Thoracic aorta (tissue), 2 donors: ENCODE measurements at places on chromosomes 2 and 18. TPM values are rescaled to one million over a fixed set of nuclear protein-coding genes. Genes with fewer than 3 reads are reported as not detected.

GRCh38 chr18:9738266-9738969, 30.3 kb downstream of the RAB31 start:
- no peak for DNase-seq

CEBPZOS gene
- total RNA-seq: 25.5 TPM

DDX18 gene
- total RNA-seq: 46.4 TPM

TMEM182 gene
- total RNA-seq: 3.1 TPM

CASP10 gene
- 10.3 TPM for total RNA-seq

- no peak for DNase-seq
Observed at GRCh38 chr2:216624251-216624650, 9.0 kb upstream of the IGFBP2 start.

GRCh38 chr2:37633234-37633633, 38.2 kb downstream of the CDC42EP3 start:
- no peak for DNase-seq

DNA sequence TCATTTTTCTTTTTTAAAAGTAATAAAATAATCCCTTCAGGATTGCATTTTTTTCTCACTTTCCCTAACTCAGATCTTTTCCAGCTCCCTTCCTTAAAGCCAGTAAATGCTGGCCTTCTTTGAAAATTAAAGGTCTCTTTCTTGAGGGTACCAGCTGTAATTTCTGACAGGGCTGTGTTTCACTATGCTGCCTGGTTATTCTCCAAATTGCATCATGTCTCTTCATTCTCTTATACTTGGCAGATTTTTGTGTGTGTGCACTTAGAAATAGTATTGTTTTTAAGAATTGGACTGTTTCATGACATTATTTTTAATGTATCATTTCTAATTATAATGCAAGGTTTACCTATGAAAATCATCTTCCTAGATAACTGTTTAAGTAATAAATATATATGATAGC, 72.0 kb upstream of the EPB41L5 start:
- no peak for DNase-seq

GRCh38 chr18:48879008-48879431, 71.7 kb downstream of the SMAD7 start:
- no peak for DNase-seq

GRCh38 chr2:35447215-35447614, 908.4 kb upstream of the CRIM1 start:
- no peak for DNase-seq

- DNase-seq: no peak
Observed at GRCh38 chr2:102268510-102269199, 42.7 kb upstream of the IL1RL1 start.

GRCh38 chr2:127619877-127620705, 25.9 kb upstream of the GPR17 start:
- no peak for DNase-seq

TRPM8 gene
- not detected for total RNA-seq

- no peak for DNase-seq
Observed at GRCh38 chr2:199680482-199680881, 170.5 kb downstream of the FTCDNL1 start.

LYPD6B gene
- total RNA-seq: not detected

GRCh38 chr2:12642332-12642731, 74.4 kb upstream of the TRIB2 start:
- DNase-seq: no peak

CEP76 gene
- 8.3 TPM for total RNA-seq

- no peak for DNase-seq
Observed at GRCh38 chr2:163527381-163527780, 208.4 kb downstream of the FIGN start.

DNA sequence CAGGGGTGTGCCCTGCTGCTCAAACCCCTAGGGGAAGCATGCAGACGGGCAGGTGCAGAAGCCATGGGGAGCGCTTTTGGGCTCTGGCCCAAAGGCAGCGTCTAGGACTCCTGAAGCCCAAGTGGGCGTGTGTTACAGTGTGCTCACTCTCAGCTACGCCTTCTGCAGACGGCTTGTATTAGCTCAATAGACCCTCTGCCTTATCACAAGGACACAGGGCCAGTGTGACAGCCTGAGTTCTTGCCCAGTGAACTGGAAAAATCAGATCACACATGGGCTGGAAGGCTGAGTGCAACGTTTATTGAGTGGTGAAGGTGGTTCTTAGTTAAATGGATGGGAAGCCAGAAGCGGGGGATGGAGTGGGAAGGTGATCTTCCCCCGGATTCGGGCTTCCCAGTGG, 210.9 kb downstream of the CDH20 start:
- no peak for DNase-seq

DNA sequence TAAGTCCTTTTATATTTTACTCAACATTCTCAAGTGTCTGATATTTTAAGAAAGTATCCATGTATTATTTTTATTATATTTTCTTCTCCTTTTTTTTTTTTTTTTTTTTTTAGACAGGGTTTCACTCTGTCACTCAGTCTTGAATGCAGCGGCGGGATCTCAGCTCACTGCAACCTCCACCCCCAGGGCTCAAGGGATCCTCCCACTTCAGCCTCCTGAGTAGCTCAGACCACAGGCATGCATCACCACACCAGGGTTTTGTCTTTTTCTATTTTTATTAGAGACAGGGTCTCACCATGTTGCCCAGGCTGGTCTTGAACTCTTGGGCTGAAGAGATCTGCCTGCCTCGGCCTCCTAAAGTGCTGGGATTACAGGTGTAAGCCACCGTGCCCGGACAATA, 212.1 kb downstream of the TCF4 start:
- no peak for DNase-seq

DNA sequence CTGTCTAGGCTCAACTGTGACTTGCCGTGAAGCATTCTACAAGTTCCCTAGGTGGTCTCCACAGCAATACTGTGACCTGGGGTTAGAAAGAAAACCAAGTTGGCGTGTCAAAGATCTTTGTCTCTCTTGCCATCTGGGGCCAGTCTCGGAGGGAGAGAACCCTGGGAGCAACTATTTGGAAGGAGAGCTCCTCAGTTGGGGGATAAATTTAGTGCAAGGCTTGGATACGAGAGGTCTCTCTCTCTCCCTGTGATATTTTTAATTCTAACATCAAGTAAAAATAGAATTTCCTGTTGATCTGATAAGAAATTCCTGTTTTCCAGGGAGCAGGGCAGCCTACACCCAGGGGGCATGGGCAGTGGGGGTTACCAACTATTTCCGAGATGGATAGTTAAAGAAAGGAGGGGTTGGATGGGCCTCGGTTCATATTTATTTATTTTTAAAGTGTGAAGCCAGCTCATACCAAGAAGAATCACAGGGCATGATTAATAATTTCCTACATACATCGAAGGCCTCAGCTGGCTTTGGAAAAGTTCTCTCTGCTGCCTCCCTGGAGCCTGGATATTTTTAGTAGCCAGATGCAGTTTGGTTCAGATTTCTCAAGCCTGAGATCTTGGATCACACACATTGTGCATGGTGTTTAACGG, 62.8 kb downstream of the EHD3 start:
- DNase-seq: no peak

KRTCAP3 gene
- total RNA-seq: 0.68 TPM

DNA sequence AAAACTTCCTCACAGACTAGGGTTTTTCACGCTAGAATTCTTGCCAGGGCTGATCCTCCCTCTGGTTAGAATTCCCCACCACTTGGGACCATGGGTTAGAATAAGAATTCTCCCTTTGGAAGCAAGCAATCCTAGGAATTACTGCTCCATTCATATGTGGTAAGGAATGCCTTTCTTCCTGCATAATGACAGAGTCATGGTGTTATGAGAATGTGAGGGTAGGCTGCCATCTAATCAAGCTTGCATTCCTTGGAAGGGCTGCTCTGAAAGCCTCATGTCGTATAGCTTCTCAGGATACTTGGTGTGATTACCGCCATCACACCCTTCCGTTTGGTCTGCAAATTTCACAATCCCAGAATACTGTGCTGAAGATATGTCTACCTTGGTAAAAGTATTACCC, 1282.4 kb upstream of the PIK3C3 start:
- DNase-seq: no peak

DSC3 gene
- total RNA-seq: 3.0 TPM
